ENCODE measurements at places on chromosomes 1 and 21. TPM values are rescaled to one million over a fixed set of nuclear protein-coding genes. Genes with fewer than 3 reads are reported as not detected.

The FAM78B gene
- total RNA-seq: 0.33 TPM

The ESRRG gene
- total RNA-seq: 0.83 TPM

The POU3F1 gene
- total RNA-seq: not detected

The NEGR1 gene
- total RNA-seq: 3.1 TPM

The OLFM3 gene
- not detected for total RNA-seq

The TEDDM1 gene
- total RNA-seq: not detected

The IFNGR2 gene
- total RNA-seq: 36.5 TPM

The AIRE gene
- not detected for total RNA-seq

The S100A9 gene
- total RNA-seq: not detected

The TPTE gene
- not detected for total RNA-seq

The GSTM1 gene
- total RNA-seq: not detected

The CTSS gene
- total RNA-seq: 2.6 TPM

The ADAMTS5 gene
- total RNA-seq: 3.9 TPM

The CD84 gene
- not detected for total RNA-seq

Data from fibroblast of lung (primary cell).